Activated CD4-positive, alpha-beta T cell treated with anti-CD3 and anti-CD28 coated beads, Interleukin-2, Interleukin-4, amounts not matched to agents 100 ng/mL and 50 ng/mL, durations not matched to agents 16 hours and 8 hours (primary cell): ENCODE measurements at places on chromosomes 13 and 19.
A peak's percentile ranks its signal among the peaks of the same experiment; 100 is the strongest.

GRCh38 chr19:54178581-54179261 is 5.8 kb upstream of the TMC4 start:
- no peak for DNase-seq

GRCh38 chr19:44754750-44755080 is 6.2 kb downstream of the BCL3 start:
- DNase-seq = no peak

GRCh38 chr19:46515879-46516350 is 20.2 kb upstream of the PNMA8B start:
- DNase-seq = peak; percentile 45

DNA sequence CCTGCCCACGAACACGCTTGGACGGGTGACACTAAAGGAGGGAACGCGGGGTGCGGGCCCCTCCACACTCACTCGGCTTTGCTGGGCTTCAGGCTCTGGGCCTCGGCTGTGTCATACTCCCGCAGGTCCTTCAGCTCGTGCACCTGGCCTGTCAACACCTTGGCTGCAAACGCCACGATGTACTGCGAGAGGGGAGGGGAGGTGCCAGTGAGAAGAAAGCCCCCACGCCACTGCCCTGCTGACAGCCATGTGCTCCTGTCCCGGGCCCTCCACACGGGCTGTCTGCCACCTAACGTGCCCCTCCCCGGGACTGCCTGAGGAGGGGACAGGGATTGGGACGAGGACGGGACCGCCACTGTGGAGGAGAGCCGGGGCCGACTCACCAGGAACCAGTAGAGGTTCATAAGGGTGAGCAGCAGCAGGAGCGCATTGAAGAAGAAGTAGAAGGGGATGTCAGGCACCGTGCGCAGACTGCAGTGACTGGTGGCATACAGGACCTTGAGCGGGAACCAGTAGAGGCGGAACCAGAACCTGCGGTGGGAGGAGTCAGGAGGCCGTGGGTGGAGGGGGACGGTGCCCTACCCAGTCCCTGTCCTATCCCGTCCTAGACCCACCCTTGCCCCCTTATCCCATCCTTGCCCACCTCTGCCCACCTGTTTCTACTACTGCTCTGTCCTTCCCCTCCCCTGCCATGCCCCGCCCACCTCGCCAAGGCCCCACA is 16.9 kb downstream of the CERS1 start:
- DNase-seq = no peak

DNA sequence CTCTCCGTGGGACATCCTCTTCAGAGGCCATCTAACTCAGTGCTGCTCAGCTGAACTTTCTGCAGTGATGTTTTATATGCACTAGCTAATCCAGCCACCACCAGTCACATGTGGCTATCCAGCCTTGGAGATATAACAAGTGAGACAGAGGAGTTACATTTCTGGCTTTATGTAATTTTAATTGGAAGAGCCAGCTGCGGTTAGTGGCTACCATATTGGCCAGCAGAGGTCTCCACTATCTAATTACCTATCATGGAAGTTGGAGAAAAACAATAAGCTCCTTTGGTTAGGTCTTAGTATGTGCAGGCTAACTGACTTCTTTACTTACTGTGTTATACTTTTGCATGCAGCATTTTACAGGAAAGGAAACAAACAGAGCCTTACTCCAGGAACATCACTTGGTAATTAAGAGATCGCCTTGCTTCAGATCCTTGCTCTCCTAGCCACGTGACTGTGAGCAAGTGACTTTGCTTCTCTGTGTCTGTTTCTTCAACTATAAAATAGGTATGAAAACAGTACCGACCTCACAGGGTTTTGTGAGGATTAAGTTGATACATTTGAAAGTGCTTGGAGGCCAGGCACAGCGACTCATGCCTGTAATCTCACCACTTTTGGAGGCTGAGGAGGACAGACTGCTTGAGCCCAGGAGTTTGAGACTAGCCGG is 1.6 kb upstream of the KLK10 start:
- DNase-seq = peak; percentile 19

- peak; percentile 59 for DNase-seq
Observed at GRCh38 chr13:31431722-31432137, 232.0 kb downstream of the B3GLCT start.

DNA sequence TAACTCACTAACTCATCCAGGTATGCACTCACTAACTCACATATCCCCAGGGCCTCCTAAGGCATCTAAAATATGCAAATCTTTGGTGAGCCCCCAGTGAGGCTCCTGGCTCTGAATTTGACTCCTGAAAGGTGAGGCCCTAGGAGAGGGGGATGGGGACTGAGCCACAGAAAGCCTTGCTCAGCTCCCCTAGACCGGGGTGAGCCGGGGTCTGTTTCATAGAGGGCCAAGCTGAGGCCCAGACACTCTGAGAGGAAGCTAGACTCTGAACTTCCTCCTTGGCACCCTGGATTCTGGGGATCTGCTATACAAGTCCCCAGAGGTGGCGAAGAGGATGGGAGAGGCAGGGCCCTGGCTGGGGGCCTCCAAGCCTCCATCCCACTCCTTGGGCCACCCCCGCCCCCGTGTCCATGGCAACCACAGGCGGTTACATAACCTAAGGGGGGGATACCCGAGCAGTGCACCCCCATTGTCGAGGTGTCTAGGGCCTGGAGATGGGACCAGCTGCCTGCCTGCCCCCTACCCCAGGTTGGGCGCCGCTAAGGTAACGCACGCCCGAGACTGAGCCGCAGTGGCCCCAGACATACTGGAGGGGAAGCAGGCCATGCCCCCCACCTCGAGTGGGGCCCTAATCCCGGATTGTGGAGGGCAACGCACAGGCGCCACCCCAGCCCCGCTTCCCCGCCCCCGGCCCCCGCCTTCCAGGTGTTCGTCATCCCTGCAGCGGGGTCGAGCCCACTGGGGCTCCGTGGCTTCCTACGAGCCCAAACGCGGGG is 646 bp downstream of the ABHD8 start:
- DNase-seq = no peak

GRCh38 chr13:35292329-35292728 is 184.2 kb downstream of the MAB21L1 start:
- DNase-seq = no peak

DNA sequence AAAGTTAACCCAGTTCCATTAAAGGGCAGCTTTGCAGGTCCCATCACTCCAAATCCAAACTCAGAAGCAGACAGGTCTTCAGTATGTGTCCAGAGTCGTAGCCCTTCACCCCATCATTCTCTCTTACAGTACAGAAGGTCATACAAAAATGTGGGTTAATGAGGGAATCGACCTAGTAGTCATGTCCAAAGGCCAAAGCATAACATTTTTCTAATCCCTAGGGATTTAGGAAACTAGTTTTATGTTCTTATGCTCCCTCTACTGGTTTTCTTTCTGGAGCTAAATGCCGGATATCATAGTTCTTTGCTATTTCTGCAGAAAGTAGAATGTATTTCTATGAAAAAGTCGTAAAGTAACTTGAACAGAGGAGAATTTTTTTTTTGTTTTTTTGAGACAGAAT is 72.2 kb downstream of the DHRS12 start:
- no peak for DNase-seq

GRCh38 chr19:8265872-8266271 is 42.3 kb downstream of the CD320 start:
- DNase-seq = no peak

DNA sequence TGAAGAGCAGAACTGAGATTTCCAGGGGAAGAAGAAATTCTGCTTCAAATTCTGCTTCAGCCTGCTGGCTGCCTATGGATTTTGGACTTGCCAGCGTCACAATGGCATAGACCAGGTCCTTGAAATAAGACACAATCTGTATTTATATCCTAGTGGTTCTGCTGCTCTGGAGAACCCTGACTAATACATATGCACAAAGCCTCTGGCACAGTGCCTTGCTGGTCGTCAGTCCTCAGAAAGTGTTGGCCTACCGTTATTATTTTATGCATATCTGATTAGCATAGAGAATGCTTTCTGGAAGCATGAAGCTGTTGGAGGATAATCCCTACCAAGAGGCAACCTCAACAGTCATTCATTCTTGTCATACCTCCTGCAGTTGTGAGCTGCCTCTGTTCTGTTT is 213.7 kb downstream of the B3GLCT start:
- DNase-seq = no peak

DNA sequence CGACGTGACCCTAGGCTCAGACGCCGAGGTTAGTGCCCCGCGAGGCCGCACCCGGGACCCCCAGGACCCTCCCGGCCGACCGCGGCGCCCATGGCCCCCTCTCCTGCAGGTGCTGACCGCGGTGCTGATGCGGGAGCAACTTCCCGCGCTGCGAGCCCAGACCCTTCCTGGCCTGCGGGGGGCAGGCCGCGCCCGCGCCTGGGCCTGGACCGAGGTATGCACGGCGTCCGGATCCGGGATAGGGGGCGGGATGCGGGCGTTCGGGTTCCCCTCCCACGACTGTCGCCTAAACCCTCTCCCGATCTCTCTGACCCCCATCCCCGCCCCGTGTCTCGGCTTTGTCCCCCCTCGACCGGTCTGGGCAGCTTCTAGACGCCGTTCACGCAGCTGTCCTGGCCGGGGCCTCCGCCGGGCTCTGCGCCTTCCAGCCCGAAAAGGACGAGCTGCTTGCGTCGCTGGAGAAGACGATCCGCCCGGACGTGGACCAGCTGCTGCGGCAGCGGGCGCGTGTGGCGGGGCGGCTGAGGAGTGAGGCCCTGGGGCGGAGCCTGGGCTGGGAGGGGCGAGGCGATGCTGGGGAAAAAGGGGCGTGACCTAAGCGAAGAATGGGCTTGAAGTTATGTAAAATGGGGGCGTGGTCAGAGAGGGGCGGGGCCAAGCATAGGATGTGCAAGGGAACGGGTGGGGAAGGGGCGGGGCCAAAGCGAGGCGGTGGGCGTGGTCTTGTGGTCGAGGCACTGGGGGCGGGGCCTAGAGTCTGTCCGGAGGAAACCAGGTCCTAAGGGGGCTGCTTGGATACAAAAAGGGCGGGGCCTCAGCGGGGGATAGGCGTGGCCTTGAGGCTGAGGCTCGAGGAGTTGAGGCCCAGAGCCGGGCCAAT is 16.0 kb upstream of the COLGALT1 start:
- peak; percentile 97 for DNase-seq

DNA sequence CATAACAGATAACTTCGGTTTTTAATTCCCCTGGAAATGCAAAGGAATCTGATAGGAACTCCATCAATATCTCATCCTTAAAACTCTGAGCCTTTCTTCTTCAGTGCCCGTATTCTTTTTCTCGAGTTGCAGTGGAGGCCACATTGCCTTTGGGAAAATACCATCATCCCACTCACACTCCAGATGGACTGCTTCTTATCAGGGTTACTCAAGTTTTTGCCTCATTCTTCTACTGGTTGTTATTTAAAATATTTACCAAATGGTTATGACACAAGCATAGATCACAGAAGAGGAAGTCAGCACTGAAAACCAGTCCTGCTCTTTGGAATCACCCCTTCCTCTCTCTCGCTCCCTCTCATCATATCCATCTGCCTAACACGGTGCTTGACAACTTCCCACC is 1020.5 kb upstream of the SLC10A2 start:
- DNase-seq = no peak

DNA sequence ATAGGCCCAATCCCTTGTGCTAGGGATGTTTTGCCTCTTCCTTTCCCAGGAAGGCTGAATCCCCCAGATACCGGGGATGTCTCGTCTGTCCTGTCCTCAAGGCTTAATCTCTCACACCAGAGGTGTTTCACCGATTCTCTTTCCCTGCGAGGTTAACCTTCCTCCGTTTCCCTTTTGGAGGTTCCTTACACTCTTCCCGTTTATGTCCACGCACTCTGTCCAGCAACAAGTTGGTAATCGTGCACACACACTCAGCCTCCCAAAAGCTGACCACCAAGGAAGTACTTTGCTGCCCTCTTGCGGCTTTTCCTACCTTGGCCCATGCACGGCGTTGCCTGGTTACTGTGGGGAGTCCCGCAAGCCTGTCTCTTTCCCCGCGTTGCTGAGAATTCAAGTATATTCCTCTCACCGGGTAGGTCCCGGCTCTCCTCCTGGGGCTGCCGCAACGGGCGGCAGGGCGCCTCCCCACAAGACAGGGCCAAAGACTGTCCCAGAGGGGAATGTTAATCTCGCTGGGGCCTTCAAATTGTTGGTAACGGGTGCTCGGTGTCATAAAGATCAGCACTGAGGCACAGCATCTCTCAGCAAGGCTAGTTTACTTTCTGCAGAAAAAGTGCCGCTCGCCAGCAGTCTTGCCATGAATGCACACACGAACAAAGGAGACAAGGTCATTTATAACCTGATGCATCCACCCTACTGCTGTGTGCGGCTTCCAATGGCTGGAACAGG is 36.7 kb upstream of the CD177 start:
- no peak for DNase-seq

- no peak for DNase-seq
Observed at GRCh38 chr13:114244637-114245036, 9.9 kb downstream of the CDC16 start.

- DNase-seq = no peak
Observed at GRCh38 chr19:34173193-34173956, 1.1 kb downstream of the LSM14A start.

- peak; percentile 58 for DNase-seq
Observed at GRCh38 chr13:52809310-52809769, 39.1 kb downstream of the PCDH8 start.

- no peak for DNase-seq
Observed at GRCh38 chr19:20513189-20513904, 52.2 kb downstream of the ZNF737 start.

GRCh38 chr19:497491-497868 is 1.2 kb downstream of the MADCAM1 start:
- DNase-seq = no peak

DNA sequence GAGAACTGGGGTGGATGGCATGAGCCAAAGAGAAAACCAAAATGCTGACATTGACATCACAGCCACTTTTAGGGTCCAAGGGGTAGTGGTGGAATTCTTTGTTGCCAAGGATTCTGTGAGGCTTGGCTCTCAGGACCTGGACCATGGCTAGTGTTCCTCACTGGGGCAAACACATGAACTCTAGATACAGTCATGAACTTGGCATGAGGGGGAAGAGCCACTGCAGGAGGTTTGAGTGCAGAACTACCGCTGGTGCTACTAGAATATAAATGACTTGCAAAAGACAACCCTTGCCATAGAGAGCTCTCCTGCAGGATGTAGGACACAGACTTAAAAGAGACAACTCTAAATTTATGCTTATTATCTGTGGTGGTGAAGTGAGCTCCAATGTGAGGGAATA is 29.8 kb upstream of the FRY start:
- DNase-seq = no peak

DNA sequence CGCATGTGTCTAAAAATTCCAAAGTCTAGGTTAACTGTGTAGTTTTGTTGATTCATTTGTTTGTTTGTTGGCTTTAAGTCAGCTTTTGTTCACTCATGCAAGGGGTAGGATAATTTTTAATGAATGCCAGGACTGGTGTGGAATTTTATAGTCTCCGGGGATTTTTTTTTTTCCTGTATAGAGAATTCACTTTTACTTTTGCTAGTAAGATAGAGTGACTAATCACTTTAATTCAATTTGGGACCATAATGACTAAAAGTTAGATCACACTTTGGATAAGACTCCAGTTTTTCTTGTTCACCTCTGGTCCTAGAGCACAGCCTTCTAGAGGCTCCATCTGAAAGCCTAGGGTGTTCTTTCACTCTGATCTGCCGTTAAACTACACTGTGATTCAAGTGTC is 1690.0 kb downstream of the PCDH9 start:
- DNase-seq = no peak

GRCh38 chr19:19170053-19170872 is at the start of gene MEF2B:
Gene MEF2B (minus strand): TSS chr19:19170263. CDS start chr19:19150735, 19,528 bp downstream.
- DNase-seq = peak; percentile 67

GRCh38 chr13:37230346-37230745 is 124.9 kb upstream of the CSNK1A1L start:
- DNase-seq = no peak
